ENCODE measurements at places on chromosomes 1 and 21. TPM values are rescaled to one million over a fixed set of nuclear protein-coding genes. Genes with fewer than 3 reads are reported as not detected.

The CRP gene
- total RNA-seq, result 12.5 TPM

The IRF2BP2 gene
- total RNA-seq, result 58.1 TPM

The ABCB10 gene
- 8.2 TPM for total RNA-seq

The HSPA13 gene
- 7.0 TPM for total RNA-seq

The SPRR3 gene
- not detected for total RNA-seq

The SYT11 gene
- total RNA-seq, result 0.88 TPM

The CASZ1 gene
- 13.2 TPM for total RNA-seq

The GPR25 gene
- not detected for total RNA-seq

The ST3GAL3 gene
- total RNA-seq, result 6.8 TPM

The HHAT gene
- 1.4 TPM for total RNA-seq

The ZMYND12 gene
- 1.1 TPM for total RNA-seq

The LCE2C gene
- total RNA-seq, result not detected

GRCh38 chr1:94721240-94721639 is 98.9 kb upstream of the SLC44A3 start:
- H3K4me1 ChIP-seq, result no peaks in the 10 kb centered on the region
- H3K27ac ChIP-seq, result no peak overlapping the region
- H3K36me3 ChIP-seq, result no peaks in the 10 kb centered on the region
- no peak overlapping the region for H3K4me3 ChIP-seq
- DNase-seq, result no peak

DNA sequence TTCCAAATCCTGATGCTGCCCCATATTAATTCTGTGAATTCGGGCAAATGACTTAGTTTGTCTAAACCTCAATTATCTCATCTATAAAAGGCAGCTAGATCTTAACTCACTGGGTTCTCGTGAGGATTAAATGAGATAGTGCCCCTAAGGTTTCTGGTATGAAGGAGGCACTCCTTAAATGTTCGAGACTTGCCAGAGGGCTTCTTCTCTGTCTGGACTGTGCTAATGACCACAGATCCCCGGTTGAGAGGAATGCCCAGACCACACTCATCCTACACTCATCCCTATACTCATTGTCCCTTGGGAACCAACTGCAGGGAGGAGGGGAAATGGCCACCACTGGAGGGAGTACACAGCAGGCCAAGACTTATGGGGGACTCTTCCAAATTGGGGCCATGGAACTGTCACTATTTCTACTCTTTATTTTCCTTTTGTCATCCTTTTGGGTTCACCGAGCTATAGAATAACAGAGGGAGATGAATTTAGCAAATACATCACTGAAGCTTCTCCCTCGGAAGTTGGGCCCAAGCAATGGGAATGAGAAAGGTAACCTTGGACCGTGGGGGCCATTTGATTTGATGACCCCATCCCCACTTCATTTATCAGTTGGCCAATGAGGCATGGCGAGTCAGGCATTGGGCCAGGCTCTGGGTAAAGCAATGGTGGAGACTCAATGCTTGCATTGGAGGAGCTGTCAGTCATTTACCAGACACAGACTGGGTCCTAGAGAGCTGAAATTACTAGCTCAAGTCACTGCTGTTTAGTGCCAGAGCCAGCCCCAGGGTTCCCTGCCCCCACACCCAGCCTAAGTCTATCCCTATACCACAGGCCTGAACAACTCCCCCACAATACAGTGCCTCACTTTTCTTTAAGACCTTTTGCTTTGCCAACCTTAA is 5.1 kb downstream of the ATF3 start:
- H3K27me3 ChIP-seq, result no peaks in the 10 kb centered on the region
- DNase-seq, result no peak
- H3K4me1 ChIP-seq, result peaks cover 15% of the 10 kb centered on the region

- H3K27ac ChIP-seq, result no peak overlapping the region
- H3K36me3 ChIP-seq, result no peaks in the 10 kb centered on the region
- H3K4me3 ChIP-seq, result no peak overlapping the region
- no peak for DNase-seq
- no peaks in the 10 kb centered on the region for H3K4me1 ChIP-seq
Observed at GRCh38 chr1:207059881-207060280, 6.8 kb downstream of the PFKFB2 start.

DNA sequence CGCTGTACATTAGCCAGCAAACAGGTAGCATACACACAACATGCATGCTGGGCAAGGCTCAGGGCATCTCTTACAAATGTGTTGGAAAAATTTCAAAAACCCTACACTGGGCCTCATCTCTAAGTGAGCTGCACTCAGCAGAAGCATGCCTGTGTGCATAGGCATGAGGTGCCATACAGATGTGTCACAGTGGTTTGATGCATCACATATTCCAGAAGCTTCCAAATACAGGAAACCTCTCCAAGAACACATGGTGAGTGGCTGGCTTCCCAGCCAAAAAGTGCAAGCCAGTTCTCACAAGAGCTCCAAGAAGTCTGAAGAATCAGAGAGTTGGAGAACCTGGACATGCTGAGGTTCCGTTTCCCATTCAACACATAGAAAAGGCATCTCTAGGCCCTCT is 58.3 kb downstream of the CD46 start:
- no peak overlapping the region for H3K27ac ChIP-seq
- H3K27me3 ChIP-seq, result no peaks in the 10 kb centered on the region
- DNase-seq, result no peak
- H3K4me3 ChIP-seq, result no peak overlapping the region
- H3K4me1 ChIP-seq, result peaks cover 53% of the 10 kb centered on the region

GRCh38 chr1:61204528-61204927 is 122.2 kb downstream of the NFIA start:
- no peak for DNase-seq
- H3K4me1 ChIP-seq, result no peaks in the 10 kb centered on the region
- H3K27me3 ChIP-seq, result no peaks in the 10 kb centered on the region

DNA sequence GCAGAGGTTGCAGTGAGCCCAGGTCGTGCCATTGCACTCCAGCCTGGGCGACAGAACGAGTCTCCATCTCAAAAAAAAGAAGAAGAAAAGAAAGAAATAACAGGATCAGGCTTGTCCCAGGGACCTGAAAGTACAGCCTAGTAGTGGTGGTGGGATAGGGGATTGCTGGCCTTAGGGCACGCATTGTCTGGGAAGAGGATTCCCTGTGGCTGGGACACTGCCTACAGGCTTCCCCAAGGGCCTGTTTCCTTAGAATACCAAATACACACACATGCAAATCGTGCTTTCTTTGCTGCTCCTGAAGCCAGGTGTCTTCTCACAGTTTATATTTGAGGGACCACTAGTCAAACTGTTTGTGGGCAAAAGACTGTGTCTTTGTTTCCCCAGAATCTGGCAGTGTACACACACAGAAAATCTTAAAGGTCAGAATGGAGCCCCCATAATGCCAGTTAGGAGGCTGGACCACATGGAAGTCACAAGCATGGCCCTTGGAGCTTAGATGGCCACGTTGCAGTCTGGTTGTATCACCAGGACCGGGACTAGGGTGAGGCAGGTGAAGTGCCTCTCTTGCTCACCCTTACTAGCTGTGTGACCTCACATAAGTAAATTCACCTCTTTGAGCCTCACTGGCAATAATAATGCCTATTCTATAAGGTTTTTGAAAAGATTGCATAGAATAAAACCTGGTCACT is 12.7 kb upstream of the ASAP3 start:
- no peaks in the 10 kb centered on the region for H3K36me3 ChIP-seq
- no peak overlapping the region for H3K27ac ChIP-seq
- no peak for DNase-seq
- no peak overlapping the region for H3K4me3 ChIP-seq
- H3K27me3 ChIP-seq, result no peaks in the 10 kb centered on the region

DNA sequence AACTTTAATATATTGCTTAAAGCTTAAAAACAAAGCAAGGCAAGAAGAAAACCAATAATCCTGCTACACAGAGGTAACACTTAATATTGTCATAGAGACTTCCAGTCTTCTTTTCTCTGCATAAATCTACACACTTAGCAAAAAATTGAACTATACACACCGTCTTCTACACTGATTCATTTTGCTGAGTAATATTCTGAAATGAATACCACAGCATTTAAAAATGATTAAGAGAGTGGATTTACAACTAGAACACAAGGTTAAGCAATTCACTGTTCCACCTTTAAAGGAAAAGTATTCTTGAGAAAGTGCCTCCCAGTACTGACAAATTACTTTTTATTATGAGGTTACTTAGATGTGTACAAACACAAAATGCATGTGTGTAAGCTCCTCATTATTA is 22.2 kb upstream of the ITPKB start:
- H3K4me3 ChIP-seq, result no peak overlapping the region
- H3K27me3 ChIP-seq, result no peaks in the 10 kb centered on the region
- no peaks in the 10 kb centered on the region for H3K4me1 ChIP-seq
- H3K27ac ChIP-seq, result no peak overlapping the region
- no peak for DNase-seq

- no peaks in the 10 kb centered on the region for H3K4me1 ChIP-seq
- no peak overlapping the region for H3K4me3 ChIP-seq
- DNase-seq, result no peak
- H3K27me3 ChIP-seq, result no peaks in the 10 kb centered on the region
- no peak overlapping the region for H3K27ac ChIP-seq
Observed at GRCh38 chr21:42176859-42177258, 42.1 kb upstream of the ABCG1 start.

GRCh38 chr1:53567851-53568250 is 108.7 kb downstream of the DMRTB1 start:
- H3K36me3 ChIP-seq, result no peaks in the 10 kb centered on the region
- H3K4me1 ChIP-seq, result no peaks in the 10 kb centered on the region
- no peak overlapping the region for H3K27ac ChIP-seq
- no peak for DNase-seq
- no peaks in the 10 kb centered on the region for H3K27me3 ChIP-seq

DNA sequence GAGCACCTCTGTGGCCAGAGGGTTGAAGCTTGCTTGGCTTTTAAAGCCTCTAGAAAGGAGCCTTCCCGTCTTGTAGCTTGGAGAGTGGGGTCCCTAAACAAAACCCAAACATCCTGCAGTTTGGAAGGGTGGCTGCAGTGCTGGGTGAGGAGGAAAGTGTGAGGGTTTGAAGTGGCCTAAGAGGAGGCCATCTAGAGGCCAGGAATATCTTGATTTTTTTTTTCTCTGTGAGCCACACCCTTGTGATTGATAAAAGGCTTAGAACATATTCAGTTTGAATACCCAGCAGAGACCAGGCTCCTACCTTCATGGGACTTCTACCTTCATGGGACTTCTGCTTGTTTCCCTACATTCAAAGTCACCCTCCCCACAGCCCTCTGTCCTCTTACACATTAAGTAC is 37.3 kb upstream of the PIGV start:
- DNase-seq, result no peak

- no peaks in the 10 kb centered on the region for H3K36me3 ChIP-seq
- no peak overlapping the region for H3K4me3 ChIP-seq
- no peak for DNase-seq
Observed at GRCh38 chr1:109298666-109299557, 7.9 kb downstream of the MYBPHL start.

- DNase-seq, result no peak
- H3K4me3 ChIP-seq, result no peak overlapping the region
- H3K4me1 ChIP-seq, result no peaks in the 10 kb centered on the region
- no peak overlapping the region for H3K27ac ChIP-seq
- peaks cover 5% of the 10 kb centered on the region for H3K36me3 ChIP-seq
Observed at GRCh38 chr21:42857216-42857615, 22.1 kb downstream of the WDR4 start.

DNA sequence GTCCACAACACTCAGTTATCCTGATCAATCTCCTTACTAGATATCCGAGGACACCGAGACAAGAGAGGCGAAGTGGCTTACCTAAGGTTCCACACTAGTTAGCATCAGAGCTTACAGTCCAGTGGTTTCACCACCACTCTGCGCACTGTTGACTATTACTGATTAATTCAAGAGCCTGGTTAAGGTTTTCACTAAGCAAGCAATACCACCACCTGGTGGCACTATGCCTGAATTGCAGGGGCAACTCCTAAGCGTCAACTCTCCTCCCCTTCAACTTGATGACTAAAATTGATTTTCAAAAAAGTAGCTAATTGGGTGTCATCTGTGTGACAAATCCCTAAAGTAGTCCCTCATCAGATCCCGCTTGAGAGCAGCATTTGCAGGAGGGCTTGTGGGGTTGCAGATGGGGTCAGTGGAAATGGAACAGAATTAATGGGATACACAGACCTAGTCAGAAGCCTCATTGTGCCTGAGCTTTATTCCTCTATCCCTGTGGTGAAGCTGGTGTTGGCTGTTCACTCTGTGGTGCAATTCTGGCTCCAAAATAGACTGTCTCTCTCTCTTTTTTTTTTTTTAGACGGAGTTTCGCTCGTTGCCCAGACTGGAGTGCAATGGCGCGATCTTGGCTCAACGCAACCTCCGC is 9.1 kb downstream of the TTC22 start:
- no peak for DNase-seq
- peaks cover 8% of the 10 kb centered on the region for H3K4me1 ChIP-seq

GRCh38 chr1:208243967-208244916 is at the start of gene PLXNA2:
Gene PLXNA2 (minus strand): TSS chr1:208244384. CDS start chr1:208217922, 26,462 bp downstream.
- H3K36me3 ChIP-seq, result no peaks in the 10 kb centered on the region
- H3K27me3 ChIP-seq, result no peaks in the 10 kb centered on the region
- DNase-seq, result peak; percentile 93
- H3K4me1 ChIP-seq, result peaks cover 4% of the 10 kb centered on the region

DNA sequence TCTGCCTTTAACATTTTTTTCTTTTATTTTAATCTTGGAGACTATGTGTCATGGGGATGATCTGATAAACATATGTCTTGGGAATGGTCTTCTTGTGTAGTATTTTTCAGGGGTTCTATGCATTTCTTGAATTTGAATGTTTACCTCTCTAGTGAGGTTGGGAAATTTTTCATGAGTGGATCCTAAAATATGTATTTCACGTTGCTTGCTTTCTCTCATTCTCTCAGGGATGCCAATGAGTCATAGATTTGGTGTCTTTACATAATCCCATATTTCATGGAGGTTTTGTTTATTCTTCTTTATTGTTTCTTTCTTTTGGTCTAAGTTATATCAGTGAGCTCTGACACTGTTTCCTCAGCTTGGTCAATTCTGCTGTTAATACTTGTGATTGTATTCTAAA is 1237.2 kb downstream of the PLA2G4A start:
- DNase-seq, result no peak
- no peaks in the 10 kb centered on the region for H3K27me3 ChIP-seq
- no peak overlapping the region for H3K27ac ChIP-seq

GRCh38 chr1:149917571-149918144 is at the start of gene SV2A:
Gene SV2A (minus strand): TSS chr1:149917844. CDS start chr1:149913840, 4,004 bp downstream.
- H3K4me1 ChIP-seq, result no peaks in the 10 kb centered on the region
- H3K4me3 ChIP-seq, result peak within 1 kb of the TSS; percentile 33
- no peak for DNase-seq
- H3K27me3 ChIP-seq, result no peaks in the 10 kb centered on the region
- no peaks in the 10 kb centered on the region for H3K36me3 ChIP-seq

Measured in pancreas (tissue), 10 donors.